Ovary (tissue), 10 donors: ENCODE measurements at places on chromosomes 1 and 21. TPM values are rescaled to one million over a fixed set of nuclear protein-coding genes. Genes with fewer than 3 reads are reported as not detected.
A peak's percentile ranks its signal among the peaks of the same experiment; 100 is the strongest.

- H3K27ac ChIP-seq: no peak overlapping the region
- H3K36me3 ChIP-seq: no peaks in the 10 kb centered on the region
- no peaks in the 10 kb centered on the region for H3K27me3 ChIP-seq
Measured at GRCh38 chr1:41714638-41715389, 203.9 kb downstream of the HIVEP3 start.

GRCh38 chr1:9823943-9824701 lies at the start of gene CLSTN1:
TSS of gene CLSTN1 (minus strand) at chr1:9823965. CDS start at chr1:9823733, 232 bp downstream.
- H3K36me3 ChIP-seq: no peaks in the 10 kb centered on the region
- no peaks in the 10 kb centered on the region for H3K27me3 ChIP-seq
- no peaks in the 10 kb centered on the region for H3K4me1 ChIP-seq

The SPATA17 gene
- total RNA-seq: 0.28 TPM

DNA sequence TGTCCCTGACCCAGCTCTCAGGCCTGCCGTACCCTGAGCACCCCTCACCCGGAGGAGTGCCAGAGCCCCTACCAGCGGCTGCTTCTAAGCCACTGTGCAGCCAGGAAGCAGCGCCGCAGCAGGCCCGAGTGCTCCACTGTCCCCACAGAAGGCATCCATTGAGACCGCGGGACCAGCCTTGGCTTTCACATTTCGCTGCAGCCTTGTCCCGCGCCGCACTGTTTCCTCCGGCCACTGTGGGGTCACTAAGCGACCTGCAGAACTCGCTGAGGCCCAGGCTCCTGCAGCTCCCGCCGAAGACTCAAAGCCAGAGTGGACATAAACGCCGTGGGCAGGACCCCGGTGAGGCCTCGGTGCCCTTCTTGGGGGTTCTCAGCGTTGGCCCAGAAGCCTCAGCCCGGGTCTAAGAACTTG lies 3.0 kb downstream of the ALX3 start:
- no peak overlapping the region for H3K27ac ChIP-seq
- no peak overlapping the region for H3K4me3 ChIP-seq
- peaks cover 10% of the 10 kb centered on the region for H3K27me3 ChIP-seq
- H3K36me3 ChIP-seq: no peaks in the 10 kb centered on the region
- H3K4me1 ChIP-seq: no peaks in the 10 kb centered on the region
- DNase-seq: no peak

GRCh38 chr1:21154717-21155116 lies 22.0 kb downstream of the EIF4G3 start:
- no peaks in the 10 kb centered on the region for H3K36me3 ChIP-seq
- peaks cover 1% of the 10 kb centered on the region for H3K4me1 ChIP-seq
- DNase-seq: no peak
- no peak overlapping the region for H3K4me3 ChIP-seq

The GSTM5 gene
- 28.6 TPM for total RNA-seq

GRCh38 chr1:208184966-208185654 lies 59.1 kb downstream of the PLXNA2 start:
- no peak for DNase-seq
- no peaks in the 10 kb centered on the region for H3K27me3 ChIP-seq
- peaks cover 27% of the 10 kb centered on the region for H3K4me1 ChIP-seq
- no peak overlapping the region for H3K4me3 ChIP-seq
- H3K27ac ChIP-seq: no peak overlapping the region

DNA sequence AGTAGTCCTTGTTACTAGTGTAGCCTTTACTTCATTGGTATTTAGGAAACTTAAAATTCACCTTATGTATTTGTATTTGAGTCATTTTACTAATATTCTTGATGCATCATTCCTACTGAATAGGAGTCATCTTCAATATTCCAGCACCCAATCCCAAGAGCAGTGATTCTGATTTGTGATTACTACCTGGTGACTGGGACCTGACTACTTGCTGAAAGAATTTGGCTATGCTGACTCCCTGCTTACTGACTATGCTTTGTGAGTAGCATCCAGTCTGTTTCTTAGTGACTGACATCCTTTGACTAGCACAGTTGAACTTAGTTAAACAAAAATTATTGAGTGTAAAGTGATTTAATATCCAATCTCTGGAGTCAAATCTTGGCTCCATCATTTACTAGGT lies 129.9 kb upstream of the NEGR1 start:
- no peak overlapping the region for H3K27ac ChIP-seq
- DNase-seq: no peak
- H3K36me3 ChIP-seq: no peaks in the 10 kb centered on the region
- H3K4me1 ChIP-seq: no peaks in the 10 kb centered on the region

- H3K27me3 ChIP-seq: no peaks in the 10 kb centered on the region
- no peaks in the 10 kb centered on the region for H3K36me3 ChIP-seq
- no peak for DNase-seq
- H3K4me3 ChIP-seq: no peak overlapping the region
- H3K4me1 ChIP-seq: no peaks in the 10 kb centered on the region
- no peak overlapping the region for H3K27ac ChIP-seq
Measured at GRCh38 chr1:151210830-151211229, 12.5 kb downstream of the PIP5K1A start.

GRCh38 chr21:31564439-31564838 lies 95.1 kb upstream of the SOD1 start:
- H3K27ac ChIP-seq: no peak overlapping the region
- DNase-seq: no peak
- peaks cover 3% of the 10 kb centered on the region for H3K4me1 ChIP-seq
- H3K4me3 ChIP-seq: no peak overlapping the region

DNA sequence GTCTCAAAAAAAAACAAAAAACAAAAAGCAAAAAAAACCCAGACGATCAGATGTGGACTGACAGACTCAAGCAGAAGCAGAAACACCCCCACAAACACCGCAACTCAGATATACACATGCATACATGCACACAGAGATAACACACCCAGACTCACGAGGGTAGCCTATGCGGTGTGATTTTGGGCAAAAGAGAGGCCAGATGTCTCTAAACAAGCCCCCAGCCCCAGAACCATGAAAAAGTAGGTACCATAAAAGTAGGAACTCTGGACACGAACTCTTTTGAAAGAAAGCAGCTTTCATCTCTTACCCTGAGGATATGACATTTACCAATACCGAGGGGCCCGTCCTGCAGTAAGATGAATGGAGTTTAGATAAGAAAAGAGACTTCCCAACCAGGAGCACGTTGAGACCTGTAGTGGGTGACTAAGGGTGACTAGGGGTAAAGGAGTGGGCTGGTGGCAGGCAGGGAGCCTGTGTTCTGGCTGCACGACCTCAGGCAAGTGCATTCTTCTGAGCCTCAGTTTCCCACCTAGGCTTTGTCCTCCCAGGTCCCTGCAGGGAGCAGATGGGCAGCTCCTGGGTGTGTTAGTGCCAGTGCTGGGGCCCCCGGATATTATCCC lies 1.5 kb upstream of the TINAGL1 start:
- no peaks in the 10 kb centered on the region for H3K36me3 ChIP-seq
- no peaks in the 10 kb centered on the region for H3K27me3 ChIP-seq
- H3K4me3 ChIP-seq: no peak overlapping the region
- H3K27ac ChIP-seq: peak overlapping the region; percentile 41
- H3K4me1 ChIP-seq: peaks cover 21% of the 10 kb centered on the region

DNA sequence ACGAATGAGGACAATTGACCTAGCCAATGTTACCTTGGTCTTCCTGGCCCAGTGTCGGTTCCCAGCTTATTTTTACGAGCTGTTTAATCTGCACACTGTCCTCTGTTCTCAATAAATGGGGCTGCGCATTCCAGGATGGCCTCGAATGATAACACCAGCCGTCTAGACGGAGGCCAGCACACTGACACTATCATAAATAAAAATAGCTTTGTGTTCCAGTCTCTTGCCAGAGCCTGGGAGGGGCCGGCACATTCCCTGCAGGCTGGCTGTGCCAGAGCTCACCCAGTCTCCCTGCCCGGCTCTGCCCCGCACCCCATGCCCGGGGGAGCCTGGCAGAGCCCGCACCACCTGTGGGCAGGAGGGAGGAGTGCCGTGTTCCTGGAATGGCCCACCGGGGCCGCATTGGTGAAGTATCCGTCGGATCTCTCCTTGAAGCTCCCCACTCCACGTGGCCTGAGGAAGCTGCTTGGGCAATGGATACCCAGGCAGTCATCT lies 92.1 kb downstream of the SPSB1 start:
- H3K36me3 ChIP-seq: no peaks in the 10 kb centered on the region
- no peaks in the 10 kb centered on the region for H3K27me3 ChIP-seq
- H3K4me1 ChIP-seq: peaks cover 28% of the 10 kb centered on the region
- no peak overlapping the region for H3K4me3 ChIP-seq
- no peak for DNase-seq

GRCh38 chr1:162253790-162254189 lies 122.9 kb downstream of the SPATA46 start:
- no peak for DNase-seq
- no peaks in the 10 kb centered on the region for H3K4me1 ChIP-seq
- H3K27ac ChIP-seq: no peak overlapping the region
- H3K36me3 ChIP-seq: no peaks in the 10 kb centered on the region

DNA sequence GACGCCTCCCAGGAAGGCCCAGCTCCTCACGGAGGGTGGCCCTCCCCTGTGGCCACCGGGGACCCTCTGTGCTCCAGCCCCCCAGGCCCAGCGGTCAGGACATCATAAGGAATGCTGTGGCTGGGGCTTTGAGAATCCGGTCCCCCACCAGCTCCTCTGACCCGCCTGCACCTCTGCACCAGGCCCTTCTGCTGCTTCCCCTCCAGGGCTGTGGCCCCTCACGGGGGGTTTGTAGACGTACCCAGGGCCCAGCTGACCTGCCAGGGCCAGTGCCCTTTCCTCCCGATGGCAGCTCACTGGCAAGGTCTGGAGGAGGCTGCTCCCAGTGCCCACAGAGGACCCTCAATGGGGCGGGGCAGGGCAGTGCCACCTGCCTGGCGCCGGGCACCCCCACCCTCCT lies 103.9 kb upstream of the TTC34 start:
- H3K4me1 ChIP-seq: no peaks in the 10 kb centered on the region
- no peak overlapping the region for H3K27ac ChIP-seq
- no peak overlapping the region for H3K4me3 ChIP-seq
- no peaks in the 10 kb centered on the region for H3K36me3 ChIP-seq
- H3K27me3 ChIP-seq: no peaks in the 10 kb centered on the region

The TPTE gene
- total RNA-seq: not detected

GRCh38 chr1:9230869-9231533 lies 3.6 kb upstream of the H6PD start:
- DNase-seq: no peak
- peaks cover 7% of the 10 kb centered on the region for H3K4me1 ChIP-seq
- no peak overlapping the region for H3K4me3 ChIP-seq
- no peak overlapping the region for H3K27ac ChIP-seq
- no peaks in the 10 kb centered on the region for H3K27me3 ChIP-seq
- H3K36me3 ChIP-seq: no peaks in the 10 kb centered on the region

The FYB2 gene
- 81.5 TPM for total RNA-seq

DNA sequence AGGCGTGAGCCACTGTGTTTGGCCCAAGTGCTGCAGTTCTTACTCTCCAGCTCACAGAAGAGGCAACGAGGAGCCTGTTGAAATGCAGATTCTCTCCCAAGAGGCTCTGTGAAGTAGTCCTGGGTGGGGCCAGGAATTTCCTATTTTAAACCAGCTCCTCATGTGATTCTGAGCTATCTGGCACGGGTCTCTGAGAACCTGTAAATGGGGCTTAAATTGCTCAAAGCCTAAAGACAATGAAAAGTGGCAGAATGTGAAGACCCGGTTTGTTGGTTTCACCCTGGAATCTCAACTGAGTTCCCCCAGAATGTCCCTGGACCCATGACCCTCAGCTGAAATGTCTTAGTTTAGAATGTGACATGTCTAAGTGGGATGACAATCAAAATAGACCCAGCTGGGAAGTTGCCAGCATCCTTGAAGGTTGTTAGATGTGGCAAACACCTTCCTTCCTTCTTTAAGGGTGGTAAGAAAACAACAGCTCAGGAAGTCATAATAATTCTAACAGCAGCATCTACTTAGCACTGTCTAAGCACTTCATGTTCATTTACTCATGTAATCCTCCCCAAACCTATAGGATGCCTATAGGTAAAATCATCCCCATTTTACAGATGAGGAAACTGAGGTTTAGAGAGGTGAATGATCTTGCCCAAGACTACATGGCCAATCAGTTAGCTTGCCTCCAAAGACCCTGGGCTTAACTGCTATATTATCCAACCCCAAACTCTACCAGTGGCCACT lies 20.9 kb upstream of the ATP5PO start:
- H3K4me1 ChIP-seq: peaks cover 4% of the 10 kb centered on the region
- H3K36me3 ChIP-seq: no peaks in the 10 kb centered on the region
- no peak overlapping the region for H3K4me3 ChIP-seq

The C1orf159 gene
- 22.1 TPM for total RNA-seq

The HEYL gene
- total RNA-seq: 17.6 TPM
